ENCODE measurements at places on chromosomes 5 and 9.

- no peak for DNase-seq
These were observed 3.6 kb downstream of the AK1 start for GRCh38 chr9:127873886-127874285.

- DNase-seq: no peak
These were observed 117.9 kb downstream of the ZSWIM6 start for GRCh38 chr5:61449804-61450492.

DNA sequence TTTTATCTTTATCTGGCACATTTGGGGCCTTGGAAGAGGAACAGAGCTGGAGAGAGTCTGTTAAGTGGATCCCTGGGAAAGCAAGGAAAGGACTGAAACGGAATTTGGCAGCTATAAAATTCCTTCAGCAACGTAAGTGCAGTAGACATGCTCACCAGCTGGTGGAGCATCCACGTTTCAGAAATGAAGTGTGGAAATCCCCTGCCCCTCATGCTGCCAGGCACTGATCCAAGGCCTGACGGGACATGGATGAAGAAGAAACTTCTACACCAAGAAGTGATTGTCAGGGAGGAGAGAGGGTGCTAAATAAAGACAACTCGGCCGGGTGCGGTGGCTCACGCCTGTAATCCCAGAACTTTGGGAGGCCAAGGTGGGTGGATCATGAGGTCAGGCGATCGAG lies 209.3 kb downstream of the ROR2 start:
- no peak for DNase-seq

- DNase-seq: no peak
These were observed 246.8 kb upstream of the TUT7 start for GRCh38 chr9:86600977-86601376.

DNA sequence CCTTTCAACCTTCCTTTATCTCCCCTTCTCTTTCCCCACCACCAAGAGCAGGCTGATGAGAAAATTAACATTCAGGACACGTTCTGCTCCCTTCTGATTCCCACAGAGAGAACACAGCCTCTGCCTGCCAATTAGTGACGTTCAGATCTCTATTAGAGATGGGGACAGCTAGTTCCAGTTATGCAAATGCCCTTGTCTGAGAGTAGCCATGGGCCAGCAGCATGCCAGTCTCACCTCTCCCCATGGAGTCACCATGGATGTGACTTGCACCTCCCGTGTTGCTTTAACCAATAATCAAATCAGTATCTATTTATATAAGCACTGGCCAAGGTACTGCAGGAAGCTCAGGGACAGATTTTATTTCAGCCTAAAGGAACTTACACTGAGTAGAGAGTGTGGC lies 61.3 kb downstream of the KCNIP1 start:
- no peak for DNase-seq

DNA sequence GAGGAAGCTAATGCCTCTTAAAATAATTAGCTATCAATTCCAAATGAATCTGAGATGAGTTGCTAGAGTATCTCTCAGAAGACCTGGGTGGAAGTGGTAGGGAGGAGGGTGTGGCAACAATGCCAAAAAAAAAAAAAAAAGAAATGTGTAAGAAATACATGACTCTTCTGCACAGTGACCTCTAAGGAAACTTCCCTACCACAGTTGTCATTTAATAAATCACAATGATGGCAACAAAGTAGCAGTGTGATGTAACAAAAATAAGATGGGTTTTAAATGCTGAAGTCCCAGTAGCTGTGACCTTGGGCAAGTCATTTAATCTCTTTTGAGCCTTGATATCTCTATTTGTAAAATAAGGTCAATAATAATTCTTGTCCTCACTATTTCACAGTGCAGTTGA lies 7.2 kb downstream of the FOXD1 start:
- no peak for DNase-seq

DNA sequence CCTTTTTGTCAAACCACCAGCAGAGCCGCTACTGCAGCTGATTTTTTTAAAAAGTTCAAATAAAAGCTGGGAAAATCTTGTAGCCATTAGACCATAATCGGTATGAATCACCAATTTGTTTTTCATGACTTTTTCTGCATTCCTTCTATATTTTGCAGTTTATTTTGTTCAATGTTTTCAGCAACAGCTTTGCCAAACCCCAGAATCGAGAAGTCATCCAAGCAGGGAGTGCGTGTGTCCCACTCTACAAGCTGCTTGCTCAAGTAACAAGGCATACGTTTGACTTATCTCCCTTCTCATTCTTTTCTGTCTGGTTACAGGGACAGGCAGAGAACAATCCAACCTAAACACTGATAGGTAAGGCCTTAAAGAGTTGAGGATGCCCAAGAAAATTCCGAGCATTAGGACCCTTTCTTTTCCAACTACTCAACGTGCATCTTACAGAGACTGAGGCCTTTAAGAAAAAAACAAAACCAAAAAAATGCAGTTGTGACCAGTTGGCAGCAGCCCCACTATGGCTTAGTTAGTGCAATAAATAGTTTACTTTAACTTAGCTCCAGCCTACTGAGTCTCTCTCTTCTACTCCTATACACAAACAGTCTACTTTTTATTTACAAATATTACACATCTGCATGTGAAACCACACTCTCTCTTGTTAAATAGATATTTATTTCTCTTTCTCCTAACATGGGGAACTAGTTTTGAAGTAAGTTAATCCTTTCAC lies 134.7 kb upstream of the SLIT3 start:
- no peak for DNase-seq

DNA sequence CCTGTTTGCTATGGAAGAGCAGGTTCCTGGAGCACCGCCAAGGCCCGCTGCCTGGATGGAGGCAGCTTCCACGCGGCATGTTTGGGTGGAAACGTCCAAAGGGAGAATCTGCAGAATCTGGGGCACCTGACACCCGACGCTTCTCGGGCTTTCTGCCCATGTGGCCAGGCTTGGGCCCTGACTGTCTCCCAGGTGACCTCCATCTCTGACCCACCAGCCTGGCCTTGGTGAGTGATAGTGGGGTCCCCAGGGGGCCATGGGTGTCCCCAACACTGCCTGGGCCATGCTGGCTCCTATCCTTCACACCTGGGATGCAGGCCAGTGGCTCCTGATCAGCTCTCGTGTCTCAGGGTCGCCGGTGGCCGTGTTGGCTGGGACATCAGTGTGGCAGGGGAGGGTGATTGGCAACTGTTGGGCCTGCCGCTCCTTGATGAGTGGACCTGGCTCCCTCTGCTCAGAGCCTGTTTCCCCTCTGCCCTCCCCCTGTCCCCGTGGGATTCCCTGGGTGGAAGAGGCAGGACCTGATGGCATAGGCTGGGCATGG lies 34.0 kb downstream of the GLT6D1 start:
- no peak for DNase-seq

DNA sequence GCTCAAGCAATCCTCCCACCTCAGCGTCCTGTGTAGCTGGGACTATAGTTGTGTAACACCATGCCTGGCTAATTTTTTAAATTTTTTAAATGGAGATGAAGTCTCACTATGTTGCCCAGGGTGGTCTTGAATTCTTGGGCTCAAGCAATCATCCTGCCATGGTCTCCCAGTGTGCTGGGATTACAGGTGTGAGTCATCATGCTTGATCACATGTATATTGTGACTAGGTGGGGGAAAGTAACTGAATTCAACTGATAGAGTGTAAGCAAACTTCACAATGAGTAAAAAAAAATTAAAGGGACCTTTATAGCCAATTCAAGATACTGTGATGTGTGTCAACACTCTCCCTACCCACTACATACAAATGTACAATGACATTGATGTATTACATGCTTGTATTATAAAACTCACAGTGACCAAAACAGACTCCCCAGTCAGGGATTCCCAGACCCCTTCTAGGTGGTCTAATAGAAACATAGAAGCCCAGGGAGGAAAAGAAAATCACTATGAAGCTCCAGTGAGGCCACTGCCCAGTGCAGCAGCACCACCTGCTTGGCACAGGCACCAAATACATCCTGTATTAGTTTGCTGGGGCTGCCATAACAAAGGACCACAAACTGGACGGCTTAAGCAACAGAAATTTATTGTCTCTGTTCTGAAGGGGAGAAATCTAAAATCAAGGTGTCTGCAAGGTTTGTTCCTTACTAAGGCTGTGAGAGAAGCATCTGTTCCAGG lies 8.8 kb downstream of the PLGRKT start:
- no peak for DNase-seq

- DNase-seq: no peak
These were observed 83.9 kb upstream of the CYLC2 start for GRCh38 chr9:102911185-102911584.

GRCh38 chr5:129079496-129079895 lies 15.1 kb upstream of the ISOC1 start:
- DNase-seq: no peak

GRCh38 chr9:28781481-28781880 lies 1208.2 kb upstream of the C9orf72 start:
- DNase-seq: no peak

GRCh38 chr5:50724262-50724661 lies 57.8 kb downstream of the PARP8 start:
- DNase-seq: no peak
